ENCODE measurements at places on chromosomes 2 and 18.

- no peak for DNase-seq
Observed at GRCh38 chr18:67652288-67652687, 135.8 kb upstream of the DSEL start.

GRCh38 chr2:235669269-235669831 is 175.5 kb downstream of the AGAP1 start:
- peak; percentile 25 for DNase-seq

DNA sequence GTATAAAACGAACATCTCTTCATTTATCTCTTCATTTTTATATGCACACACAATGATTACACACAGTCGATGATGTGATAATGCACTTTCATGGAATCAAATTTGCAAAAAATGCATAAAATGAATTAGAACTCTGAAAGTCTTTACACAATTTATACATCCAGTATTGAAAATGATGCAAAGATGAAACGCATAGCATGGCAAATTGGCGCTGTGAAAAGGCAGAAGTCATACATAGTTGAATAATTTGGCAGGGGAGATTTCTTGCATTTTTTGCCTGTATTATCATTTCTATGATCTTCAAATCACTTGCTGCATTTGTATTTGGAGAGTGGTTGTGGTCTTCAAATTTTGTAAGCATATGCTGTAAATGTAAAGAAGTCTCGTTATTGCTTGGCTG is 150.7 kb upstream of the LGALSL start:
- DNase-seq, result no peak

DNA sequence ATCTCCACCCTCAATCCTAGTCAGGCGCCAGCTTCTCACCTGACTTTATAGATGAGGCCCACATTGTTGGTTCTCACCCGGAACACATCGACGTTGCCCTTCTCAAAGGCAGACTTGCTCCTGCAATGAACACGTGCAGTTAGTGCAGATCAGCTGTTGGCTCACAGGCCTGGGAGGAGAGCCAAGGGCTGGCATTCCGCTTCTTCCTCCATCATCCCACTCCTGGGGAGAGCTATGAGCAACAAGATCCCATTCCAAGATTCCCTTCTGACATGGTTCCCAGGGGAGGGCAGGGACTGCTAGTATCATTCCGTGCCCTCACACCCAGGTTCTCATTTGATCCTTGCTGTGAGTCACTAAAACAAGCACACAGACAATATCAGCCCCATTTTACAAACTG is 15.1 kb downstream of the LOXHD1 start:
- DNase-seq, result no peak

GRCh38 chr2:105052773-105053172 is 14.9 kb downstream of the MRPS9 start:
- no peak for DNase-seq

DNA sequence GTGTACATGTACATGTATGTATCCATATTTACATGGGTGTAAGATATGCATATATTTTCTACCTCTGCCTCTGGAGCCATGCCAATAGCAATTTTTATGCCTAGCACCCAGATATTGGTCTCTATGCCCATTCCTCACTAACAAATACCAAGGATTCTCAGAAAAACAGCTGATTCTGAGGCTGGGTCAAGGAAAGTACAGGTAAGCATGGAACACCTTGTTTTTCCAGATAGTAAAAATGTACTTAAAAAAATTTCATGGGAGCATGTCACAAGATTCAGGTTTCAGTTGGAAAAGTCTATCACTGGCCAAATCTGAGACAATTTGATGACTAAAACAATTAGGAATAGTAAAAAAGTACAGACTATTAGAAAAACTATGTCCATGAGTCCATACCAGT is 114.5 kb upstream of the MAPRE2 start:
- no peak for DNase-seq

DNA sequence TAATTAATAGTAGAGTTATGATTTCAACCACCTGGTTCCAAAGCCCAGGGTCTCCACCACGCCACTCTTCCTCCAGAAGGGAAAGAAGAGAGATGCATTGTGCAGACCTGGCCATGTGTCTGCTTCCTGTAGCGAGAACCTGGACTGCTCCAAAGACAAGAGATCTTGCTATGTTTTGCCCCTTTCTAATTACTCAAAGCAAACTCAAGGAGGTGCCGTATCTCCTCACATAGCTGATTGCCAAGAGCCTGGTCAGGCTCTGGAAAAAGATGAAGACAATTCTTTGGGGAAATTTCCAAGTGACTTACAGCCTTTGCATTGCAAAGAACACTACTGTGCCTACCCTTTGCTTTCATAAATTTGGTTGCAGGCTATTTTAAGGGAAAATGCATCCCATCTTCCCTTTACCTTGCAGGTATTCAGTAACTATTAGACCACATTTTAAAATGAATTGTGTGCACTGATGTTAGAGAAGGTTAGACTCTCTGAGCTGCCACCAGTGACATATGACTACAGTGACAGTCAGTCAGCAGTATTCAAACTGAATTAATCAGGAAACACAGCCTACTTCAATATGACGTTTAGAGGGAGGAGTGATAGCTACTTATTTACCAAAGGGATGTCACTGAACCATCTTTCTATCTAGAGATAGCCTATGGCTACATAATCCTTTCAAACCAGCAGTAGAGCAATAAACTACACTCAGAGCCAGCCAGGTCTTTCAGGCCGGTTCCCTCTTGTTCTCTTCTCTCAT is 842.1 kb upstream of the FANCL start:
- no peak for DNase-seq

DNA sequence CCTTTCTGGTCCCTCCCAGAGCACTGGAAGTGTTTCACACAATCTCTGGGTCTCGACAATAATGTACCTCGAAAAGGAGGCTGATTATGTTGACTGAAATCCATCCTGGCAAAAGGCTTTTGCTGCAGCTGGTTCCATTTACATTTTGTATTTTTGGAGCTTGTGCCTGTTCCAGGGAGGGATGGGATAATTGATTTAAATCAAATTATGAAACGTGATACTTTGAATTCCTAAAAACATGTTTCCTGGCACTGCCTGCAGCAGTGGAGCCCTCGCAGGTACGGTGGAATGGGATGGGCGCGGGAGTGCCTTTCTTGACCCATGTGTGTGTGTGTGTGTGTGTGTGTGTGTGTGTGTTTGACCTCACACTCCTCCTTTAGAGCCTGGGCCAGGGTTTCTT is 455.5 kb upstream of the MEIS1 start:
- no peak for DNase-seq

DNA sequence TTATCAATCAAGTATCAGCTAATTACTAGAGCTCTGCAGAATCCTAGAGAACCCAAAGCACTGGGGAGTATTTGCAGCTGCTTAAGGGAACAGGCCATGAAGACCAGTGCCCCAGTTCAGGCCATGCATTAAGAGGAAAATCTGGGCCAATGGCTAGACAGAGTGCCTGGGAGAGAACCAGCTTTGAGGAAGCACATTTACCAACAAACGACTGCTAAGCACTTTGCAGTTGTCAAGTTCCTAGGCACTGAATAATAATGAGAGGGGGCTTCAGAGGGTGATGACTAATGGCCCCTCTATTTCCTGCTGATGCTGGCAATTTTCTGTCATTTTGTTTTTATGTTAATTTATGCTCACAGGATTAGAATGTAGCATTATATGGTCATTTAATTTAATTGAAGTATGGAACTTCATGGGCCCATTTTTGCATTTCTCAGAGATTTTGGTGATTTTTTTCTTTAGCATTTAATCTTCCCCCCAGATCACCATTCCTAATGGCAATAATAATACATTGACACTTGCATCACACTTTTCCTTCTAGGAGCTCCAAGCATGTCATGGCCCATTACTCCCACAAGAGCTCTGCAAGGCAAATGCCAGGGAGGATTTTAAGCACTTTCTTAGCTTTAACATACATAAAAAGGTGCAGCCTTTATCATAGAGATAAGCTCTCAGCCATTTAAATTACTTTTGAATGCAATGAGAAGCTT is 147.7 kb upstream of the SPATS2L start:
- no peak for DNase-seq

DNA sequence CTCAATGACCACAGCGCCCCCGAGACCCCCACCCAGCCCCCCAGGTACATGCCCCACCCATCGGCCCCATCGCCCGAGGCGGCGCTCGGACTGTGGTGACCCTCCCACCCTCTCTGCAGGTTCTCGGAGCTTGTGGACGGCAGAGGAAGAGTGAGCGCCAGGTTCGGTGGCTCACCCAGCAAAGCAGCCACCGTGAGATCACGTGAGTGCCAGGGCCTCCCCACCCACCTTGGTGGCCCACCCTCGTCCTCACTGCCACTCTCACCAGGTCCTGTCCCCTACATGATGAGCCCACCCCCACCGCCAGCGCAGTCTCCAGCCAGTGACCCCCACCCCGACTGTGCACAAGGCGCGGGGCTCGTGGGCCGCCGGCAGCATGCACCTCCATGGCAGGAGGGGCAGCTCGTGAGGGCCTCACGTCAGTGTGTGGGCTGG is 30.4 kb downstream of the MTERF4 start:
- DNase-seq, result no peak

GRCh38 chr18:4319738-4320677 is 135.1 kb downstream of the DLGAP1 start:
- no peak for DNase-seq

GRCh38 chr2:213185147-213185822 is 33.9 kb upstream of the IKZF2 start:
- no peak for DNase-seq

DNA sequence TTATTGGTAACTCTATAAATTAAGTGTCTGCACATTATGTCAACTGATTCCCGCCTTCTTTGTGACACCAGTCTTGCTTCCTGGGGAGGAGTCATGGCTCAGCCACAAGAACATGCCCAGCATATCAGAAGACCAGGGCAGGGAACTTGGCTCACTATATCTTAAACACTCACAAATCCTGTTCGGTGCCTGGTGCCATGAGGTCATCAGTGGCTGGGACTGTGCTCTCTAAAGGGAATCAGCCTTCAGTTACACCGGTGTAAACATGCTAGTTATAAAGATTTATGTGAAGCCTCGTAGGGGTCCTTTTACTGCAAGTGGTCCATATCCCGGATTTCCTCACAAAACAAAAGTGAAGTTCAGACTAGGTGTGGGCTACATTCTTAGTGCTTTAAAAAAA is 73.1 kb upstream of the ZNF521 start:
- no peak for DNase-seq

- DNase-seq, result peak; percentile 37
Observed at GRCh38 chr2:237603718-237604362, 13.3 kb upstream of the RAB17 start.

DNA sequence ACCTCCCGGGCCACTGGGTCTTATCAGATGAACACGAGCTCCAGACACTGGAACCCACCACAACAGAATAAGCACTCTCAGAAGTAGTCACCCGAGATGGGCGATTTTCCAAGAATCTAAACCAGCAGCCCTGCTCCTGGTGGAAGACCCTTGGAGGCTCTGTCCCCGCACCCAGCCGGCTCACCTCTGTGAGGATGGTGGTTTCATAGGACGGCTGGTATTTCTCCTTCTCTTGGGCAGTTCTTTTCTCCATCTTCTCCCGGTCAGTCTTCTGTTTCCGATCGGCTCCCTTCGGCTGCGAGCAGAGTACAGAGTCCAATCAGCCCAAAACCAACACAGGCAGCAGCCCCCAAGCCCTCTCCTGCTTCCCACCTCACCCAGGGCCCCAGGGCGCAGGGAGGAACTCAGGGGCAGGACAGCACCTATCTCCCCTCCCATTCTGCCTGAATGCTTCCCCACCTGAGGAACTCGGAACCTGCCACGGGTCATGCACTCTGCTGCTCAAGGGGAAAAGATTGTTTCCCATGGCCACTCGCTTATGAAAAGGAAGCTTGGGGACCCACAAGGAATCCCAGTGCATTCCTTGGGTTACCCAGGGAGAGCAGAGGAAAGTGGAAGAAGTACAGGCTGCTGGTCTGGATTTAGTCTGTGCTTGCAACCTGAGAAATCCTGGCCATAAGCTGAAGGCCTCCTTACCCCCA is 42.7 kb downstream of the TFCP2L1 start:
- no peak for DNase-seq

- no peak for DNase-seq
Observed at GRCh38 chr18:60038731-60039130, 138.9 kb downstream of the PMAIP1 start.

DNA sequence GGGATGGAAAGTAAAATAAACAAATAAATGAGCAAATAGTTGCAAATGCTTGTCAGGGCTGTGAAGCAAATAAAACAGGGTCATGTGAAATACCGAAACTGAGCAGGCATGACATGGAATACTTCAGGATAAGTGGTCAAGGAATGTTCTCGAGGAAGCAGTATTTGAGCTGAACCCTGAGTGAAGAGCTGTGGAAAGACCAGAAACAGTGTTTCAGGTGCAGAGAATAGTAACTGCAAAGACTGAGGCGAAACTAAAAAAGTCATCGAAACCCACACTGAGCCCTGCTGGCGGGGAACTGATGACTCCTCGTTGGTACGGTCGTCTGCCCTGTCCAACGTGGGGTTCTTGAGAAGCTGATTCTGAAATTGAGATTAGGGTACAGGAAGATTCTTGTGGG is 27.2 kb upstream of the MYCN start:
- DNase-seq, result no peak

DNA sequence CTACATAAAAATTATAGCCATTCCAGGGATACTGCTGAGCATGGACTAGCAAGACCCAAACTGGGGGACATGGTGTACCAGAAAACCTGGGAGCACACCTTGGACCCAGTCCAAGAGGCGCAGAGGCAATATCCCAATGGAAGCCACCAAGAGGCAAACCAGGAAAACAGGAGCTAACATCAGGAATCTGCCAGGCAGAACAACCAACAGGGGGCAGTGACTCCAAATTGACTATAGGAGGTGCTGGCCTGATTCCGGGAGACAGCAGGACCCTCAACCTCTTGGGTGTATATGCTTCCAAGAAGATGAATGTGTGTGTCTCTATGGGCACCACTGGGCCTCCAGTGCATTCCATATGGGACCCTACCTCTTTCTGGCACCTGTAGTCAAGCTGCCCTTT is 172.7 kb upstream of the ARL4C start:
- no peak for DNase-seq

- no peak for DNase-seq
Observed at GRCh38 chr2:104638190-104638858, 215.6 kb upstream of the POU3F3 start.

GRCh38 chr2:210195101-210195852 is 24.1 kb upstream of the KANSL1L start:
- DNase-seq, result no peak

- no peak for DNase-seq
Observed at GRCh38 chr2:65415091-65415490, 17.3 kb downstream of the SPRED2 start.
